Spinal cord (tissue), 10 donors: ENCODE measurements at places on chromosomes 7 and 10. TPM values are rescaled to one million over a fixed set of nuclear protein-coding genes. Genes with fewer than 3 reads are reported as not detected.

Gene GCK
- 13.9 TPM for polyA plus RNA-seq

Gene NUTM2B
- 5.0 TPM for polyA plus RNA-seq

Gene HOXA2
- polyA plus RNA-seq = 17.7 TPM

Gene SLC13A1
- polyA plus RNA-seq = not detected

Gene SMKR1
- polyA plus RNA-seq = 19.0 TPM

Gene TMEM225B
- 0.59 TPM for polyA plus RNA-seq

Gene FAM131B
- 108 TPM for polyA plus RNA-seq

Gene RADIL
- polyA plus RNA-seq = 23.7 TPM

Gene UBE3C
- 48.9 TPM for polyA plus RNA-seq

Gene ZFYVE27
- 42.7 TPM for polyA plus RNA-seq

Gene COL17A1
- polyA plus RNA-seq = 0.47 TPM

Gene HTRA1
- 174 TPM for polyA plus RNA-seq

Gene ZNF467
- 17.5 TPM for polyA plus RNA-seq

Gene NRP1
- 68.9 TPM for polyA plus RNA-seq

Gene OPN1SW
- 2.3 TPM for polyA plus RNA-seq

Gene GRID1
- polyA plus RNA-seq = 29.8 TPM

Gene CCL26
- not detected for polyA plus RNA-seq

Gene CACNA2D1
- polyA plus RNA-seq = 35.7 TPM

Gene GHRHR
- 5.2 TPM for polyA plus RNA-seq

Gene ENTPD1
- polyA plus RNA-seq = 23.6 TPM

Gene NYAP1
- polyA plus RNA-seq = 62.2 TPM

Gene TMEM140
- polyA plus RNA-seq = 11.2 TPM

Gene LIMK1
- 81.4 TPM for polyA plus RNA-seq

Gene C1QL3
- 6.2 TPM for polyA plus RNA-seq

Gene ITGB8
- polyA plus RNA-seq = 45.4 TPM

Gene NRCAM
- 148 TPM for polyA plus RNA-seq

Gene LRMDA
- polyA plus RNA-seq = 8.0 TPM

Gene GNAT3
- not detected for polyA plus RNA-seq

Gene ASB10
- 0.12 TPM for polyA plus RNA-seq

Gene CFAP70
- 14.2 TPM for polyA plus RNA-seq

Gene POM121C
- polyA plus RNA-seq = 49.4 TPM

Gene CYP2C18
- polyA plus RNA-seq = 0.23 TPM

Gene EGFR
- 24.1 TPM for polyA plus RNA-seq

Gene SORCS1
- 20.5 TPM for polyA plus RNA-seq

Gene CCDC3
- 51.1 TPM for polyA plus RNA-seq

Gene CLCN1
- 0.68 TPM for polyA plus RNA-seq

Gene LRRD1
- 0.67 TPM for polyA plus RNA-seq

Gene RTKN2
- polyA plus RNA-seq = 9.0 TPM

Gene PNLIP
- 0.57 TPM for polyA plus RNA-seq

Gene SPRN
- 42.5 TPM for polyA plus RNA-seq

Gene EVX1
- polyA plus RNA-seq = 1.3 TPM

Gene HIBADH
- polyA plus RNA-seq = 27.2 TPM

Gene PBLD
- 14.4 TPM for polyA plus RNA-seq

Gene COPS6
- polyA plus RNA-seq = 147 TPM

Gene RET
- 40.3 TPM for polyA plus RNA-seq

Gene SPOCK2
- polyA plus RNA-seq = 294 TPM
